Thyroid gland (tissue), 4 donors: ENCODE measurements at places on chromosomes 16 and 17. TPM values are rescaled to one million over a fixed set of nuclear protein-coding genes. Genes with fewer than 3 reads are reported as not detected.

Gene C17orf107
- total RNA-seq, result 1.9 TPM

Gene GABARAP
- 840 TPM for total RNA-seq

Gene PLLP
- total RNA-seq, result 27.9 TPM

Gene ASPHD1
- not detected for total RNA-seq

DNA sequence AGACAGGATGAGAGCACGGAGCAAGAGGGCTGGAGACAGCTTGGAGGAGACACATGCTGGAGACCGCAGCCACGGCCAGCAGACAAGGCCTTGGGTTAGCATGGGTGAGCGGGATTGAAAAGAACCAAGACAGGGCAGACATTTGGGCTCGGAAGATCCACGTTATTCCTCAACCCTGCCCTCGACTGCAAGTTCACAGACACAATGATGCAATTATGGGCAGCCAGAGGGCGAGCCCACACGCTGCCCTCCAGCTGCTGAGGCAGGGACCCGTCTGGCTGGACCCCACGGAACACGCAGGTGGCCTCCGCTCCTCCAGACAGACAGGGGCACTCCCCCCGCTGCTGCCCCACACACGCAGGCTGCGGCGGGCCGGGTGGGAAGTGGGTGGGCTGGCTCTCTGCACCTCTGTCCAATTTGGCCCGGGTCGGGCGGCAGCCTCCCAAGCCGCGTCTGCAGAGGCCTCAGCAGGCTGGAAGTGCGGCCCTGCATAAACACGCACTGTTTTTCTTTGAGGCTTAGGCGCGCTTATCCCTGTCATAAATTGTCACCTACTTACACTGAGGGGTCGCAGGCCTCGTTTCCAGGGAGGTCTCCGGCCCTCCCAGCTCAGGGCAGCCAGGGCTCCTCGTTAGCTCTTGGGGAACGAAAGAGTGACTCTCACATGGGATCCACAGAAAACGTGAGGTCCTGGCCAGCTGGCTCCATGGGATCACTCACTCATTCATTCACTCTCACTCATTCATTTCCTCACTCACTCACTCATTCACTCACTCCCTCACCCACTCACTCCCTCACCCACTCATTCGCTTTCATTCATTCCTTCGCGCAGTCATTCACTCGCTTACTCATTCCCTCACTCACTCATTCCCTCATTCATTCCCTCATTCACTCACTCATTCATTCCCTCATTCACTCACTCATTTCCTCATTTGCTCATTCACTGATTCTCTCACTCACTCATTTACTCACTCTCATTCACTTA, 303.9 kb downstream of the C16orf95 start:
- no peak for DNase-seq

DNA sequence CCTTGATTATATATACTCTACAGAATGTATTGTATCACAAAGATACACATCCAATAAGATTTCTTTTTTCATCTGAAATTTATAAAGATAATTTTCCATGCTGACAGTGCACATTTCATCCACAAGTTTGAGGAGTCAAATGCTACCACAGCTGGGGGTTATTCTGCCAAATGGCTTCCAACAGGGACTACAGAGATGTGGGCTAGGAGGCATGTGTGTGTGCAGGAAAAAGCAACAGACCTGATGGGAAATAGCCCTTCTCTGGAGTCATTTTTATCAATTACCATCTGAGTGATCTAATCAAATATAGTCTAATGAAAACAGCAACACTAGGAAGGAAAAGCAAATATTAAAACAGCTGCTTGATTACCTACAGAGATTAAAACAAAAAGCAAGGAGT, 290.5 kb downstream of the CEP112 start:
- DNase-seq, result no peak

DNA sequence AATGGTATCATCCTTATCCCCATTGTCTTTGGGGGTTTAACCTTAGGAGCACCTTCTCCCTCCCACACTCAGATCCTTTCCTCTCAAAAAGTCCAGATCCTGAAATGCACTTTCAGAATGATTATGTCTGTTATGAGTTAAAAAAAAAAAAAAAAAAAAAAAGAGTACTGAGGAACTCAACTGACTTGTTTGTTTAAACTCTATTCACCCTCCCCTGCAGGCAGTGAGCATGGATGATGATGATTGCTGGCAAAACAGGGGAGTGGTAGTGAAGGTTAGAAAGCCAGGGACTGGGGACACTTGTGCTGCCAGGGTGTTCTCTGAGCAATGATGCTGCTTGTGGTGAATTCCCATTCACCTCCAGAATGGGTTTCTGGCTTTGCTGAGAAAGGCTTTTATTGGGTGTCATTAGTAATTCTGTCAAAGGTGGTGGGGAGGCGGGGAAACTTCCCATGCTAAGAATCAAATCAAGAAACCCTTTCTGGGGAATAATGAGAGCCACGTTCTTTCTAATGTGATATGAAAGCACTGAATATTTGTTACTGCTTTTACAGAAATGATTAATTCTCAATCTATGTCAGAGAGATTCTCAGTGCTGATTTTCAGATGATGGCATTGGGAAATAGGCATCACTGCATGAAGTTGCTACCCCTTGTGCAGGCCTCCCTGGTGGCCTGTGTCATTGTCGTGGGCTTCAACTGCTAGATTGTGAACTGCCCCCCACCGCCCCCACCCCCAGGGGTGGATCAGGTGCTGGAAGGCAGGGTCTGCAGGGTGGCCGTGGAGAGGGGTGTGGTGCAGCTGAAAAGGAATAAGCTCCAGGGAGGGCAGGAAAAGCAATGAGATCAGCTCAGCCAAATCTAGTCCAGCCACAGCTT, 14.1 kb downstream of the CCL4 start:
- DNase-seq, result no peak

- no peak for DNase-seq
These were observed 170.2 kb upstream of the GOT2 start for GRCh38 chr16:58904291-58904690.

GRCh38 chr17:59154292-59154720, 680 bp downstream of the SKA2 start:
- DNase-seq, result peak; percentile 50

- no peak for DNase-seq
These were observed 11.4 kb downstream of the MARVELD3 start for GRCh38 chr16:71637398-71637797.

DNA sequence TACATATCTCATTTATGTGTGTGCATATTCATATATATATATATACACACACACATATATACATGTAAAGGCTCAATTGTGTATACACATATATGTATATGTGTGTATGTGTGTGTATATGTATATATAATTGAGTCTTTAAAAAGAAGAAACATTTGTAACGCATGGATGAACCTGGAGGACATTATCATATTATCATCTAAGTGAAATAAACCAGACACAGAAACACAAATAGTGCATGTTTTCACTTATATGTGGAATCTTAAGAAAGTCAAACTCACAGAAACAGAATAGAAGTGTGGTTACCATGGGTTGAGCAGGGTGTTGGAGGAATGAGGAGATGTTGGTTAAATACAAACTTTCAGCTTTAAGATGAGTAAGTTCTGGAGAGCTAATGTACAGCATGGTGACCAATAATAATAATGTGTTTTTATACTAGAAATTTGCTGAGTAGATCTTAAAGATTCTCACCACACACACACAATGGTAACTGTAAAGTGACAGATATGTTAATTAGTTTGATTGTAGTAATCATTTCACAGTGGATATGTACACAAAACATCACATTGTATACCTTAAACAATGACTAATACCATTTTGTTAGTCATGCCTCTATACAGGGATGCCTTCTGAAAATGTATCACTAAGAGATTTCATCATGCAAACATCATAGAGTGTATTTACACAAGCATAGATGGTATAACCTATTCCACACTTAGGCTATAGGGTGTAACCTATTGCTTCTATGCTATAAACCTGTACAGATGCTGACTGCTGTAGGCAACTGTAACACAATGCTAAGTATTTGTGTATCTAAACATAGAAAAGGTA, 132.6 kb upstream of the CACNG5 start:
- DNase-seq, result no peak

DNA sequence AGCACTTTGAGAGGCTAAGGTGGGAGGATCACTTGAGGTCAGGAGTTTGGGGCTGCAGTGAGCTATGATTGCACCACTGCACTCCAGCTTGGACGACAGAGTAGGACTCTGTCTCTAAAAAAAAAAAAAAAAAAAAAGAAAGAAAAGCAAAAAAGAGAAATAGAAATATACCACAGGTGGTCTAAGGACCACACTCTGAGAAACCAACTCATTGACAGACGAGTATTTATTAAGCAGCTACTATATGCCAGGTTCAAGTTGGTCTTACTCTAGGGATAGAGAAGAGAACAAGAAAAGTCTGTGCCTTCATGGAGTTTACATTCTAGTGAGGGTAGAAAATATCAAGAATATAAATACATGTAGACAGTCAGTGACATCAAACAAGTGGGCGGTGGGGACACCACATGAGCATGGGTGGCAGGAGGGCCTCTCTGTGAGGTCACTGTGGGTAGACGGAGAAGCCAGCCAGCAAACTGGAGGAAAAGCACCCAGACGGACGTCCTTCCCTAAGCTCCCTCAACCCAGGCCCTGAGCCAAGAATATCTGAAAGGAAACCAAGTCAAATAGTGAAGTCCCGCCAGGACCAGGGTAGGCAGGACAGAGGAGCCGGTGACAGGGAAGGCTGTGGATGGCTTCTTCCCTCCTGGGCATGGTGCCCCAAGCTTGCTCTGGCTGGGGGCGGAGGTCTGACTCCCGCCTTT, 4.7 kb downstream of the CDIPT start:
- no peak for DNase-seq

- no peak for DNase-seq
These were observed 185.2 kb downstream of the RBFOX3 start for GRCh38 chr17:79425686-79426085.

Gene PDE6G
- total RNA-seq, result not detected

Gene GLG1
- 129 TPM for total RNA-seq

DNA sequence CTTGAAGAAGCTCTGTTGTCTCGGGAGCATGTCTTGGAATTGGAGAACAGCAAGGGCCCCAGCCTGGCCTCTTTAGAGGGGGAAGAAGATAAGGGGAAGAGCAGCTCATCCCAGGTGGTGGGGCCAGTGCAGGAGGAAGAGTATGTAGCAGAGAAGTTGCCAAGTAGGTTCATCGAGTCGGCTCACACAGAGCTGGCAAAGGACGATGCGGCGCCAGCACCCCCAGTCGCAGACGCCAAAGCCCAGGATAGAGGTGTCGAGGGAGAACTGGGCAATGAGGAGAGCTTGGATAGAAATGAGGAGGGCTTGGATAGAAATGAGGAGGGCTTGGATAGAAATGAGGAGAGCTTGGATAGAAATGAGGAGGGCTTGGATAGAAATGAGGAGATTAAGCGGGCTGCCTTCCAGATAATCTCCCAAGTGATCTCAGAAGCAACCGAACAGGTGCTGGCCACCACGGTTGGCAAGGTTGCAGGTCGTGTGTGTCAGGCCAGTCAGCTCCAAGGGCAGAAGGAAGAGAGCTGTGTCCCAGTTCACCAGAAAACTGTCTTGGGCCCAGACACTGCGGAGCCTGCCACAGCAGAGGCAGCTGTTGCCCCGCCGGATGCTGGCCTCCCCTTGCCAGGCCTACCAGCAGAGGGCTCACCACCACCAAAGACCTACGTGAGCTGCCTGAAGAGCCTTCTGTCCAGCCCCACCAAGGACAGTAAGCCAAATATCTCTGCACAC, 21.2 kb downstream of the AKAP1 start:
- DNase-seq, result no peak

DNA sequence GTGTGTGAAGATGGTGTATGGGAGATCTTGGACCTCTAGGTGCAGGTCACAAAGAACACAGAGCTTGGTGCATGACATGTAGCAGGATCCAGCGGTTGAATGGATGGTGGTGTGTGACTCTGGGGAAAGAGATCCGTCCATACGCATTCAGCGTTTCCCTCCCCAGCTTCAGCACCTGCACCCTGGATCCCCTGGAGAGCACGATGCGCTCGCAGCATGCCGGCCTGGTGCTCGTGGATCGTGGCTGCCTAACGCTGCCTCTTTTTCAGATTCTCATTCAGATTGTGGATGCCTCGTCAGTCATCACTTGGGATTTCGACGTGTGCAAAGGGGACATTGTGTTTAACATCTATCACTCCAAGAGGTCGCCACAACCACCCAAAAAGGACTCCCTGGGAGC, 70.9 kb downstream of the SEC14L1 start:
- no peak for DNase-seq

Gene KRTAP4-3
- total RNA-seq, result not detected

DNA sequence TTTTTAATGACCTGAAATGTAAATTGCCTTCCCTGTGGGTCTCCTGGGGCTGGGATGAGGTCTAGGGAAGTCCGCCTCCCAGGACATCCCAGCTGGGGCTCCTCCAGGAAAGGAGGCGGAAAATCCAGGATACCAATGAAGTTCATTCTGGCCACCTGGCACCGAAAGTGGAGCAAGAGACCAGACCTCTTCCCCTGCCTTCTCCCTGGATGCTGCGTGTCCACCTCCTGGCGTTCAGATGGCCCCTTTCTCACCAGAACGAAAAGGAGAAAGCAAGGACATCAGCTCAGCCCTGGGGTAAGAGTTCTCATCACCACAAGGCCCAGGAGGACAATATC, 20.4 kb downstream of the RBFOX3 start:
- no peak for DNase-seq

GRCh38 chr17:73261617-73261951, at the start of gene CPSF4L:
Gene CPSF4L (minus strand): TSS chr17:73261880. CDS start chr17:73261818, 62 bp downstream.
- DNase-seq, result no peak

GRCh38 chr16:66007717-66008116, 358.8 kb upstream of the CDH5 start:
- DNase-seq, result no peak

DNA sequence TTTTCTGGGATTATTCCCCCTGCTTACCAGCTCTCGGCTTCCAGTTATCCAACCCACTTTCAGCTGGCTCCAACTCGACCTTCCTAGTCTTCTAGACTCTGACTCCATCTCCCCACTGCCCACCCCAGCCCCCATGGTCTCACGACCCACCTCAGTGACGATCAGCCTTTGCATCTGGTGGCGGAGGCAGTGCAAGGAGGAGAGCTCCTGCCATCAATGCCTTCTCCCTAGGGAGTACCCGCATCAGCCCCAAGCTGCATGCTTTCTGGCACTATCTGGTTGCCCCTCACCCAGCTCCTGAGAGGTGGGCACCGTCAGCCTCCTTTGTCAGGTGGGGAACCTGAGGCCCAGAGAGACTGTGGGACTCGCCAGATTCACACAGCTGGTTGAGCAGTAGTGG, 72.6 kb upstream of the RPL38 start:
- DNase-seq, result no peak

DNA sequence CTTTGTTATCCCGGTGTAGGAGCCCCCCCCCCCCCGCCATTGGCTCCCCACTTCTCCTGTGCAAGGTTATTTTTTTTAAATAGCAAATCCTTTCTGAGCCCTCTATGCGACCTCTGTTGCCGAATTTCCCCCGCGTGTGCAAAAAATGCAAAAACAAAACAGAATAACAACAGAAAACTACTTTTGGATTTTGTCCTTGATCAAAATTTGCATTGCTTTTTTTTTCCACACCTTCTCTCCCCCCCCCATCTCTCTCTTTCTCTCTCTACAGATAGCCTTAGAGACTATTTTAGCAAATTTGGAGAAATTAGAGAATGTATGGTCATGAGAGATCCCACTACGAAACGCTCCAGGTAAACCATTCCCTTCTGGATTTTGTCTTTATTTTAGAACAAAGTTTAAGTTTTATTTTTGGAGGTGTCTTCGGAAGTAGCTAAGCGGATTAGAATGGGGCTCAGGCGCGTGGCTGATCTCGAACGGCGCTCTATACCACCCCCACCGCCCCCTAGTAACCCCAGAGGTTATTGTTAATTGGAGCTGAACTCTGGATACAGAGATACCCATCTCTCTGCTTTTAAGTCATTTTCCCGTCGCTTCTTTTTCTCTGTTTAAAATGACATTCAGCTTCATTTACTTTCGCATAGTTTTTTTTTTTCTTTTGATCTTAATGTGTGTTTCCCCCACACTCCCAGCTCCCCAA, 1.0 kb downstream of the MSI2 start:
- no peak for DNase-seq

Gene MGAT5B
- 0.73 TPM for total RNA-seq

Gene CLEC10A
- 0.59 TPM for total RNA-seq
